ENCODE measurements at places on chromosomes 1 and 21.

DNA sequence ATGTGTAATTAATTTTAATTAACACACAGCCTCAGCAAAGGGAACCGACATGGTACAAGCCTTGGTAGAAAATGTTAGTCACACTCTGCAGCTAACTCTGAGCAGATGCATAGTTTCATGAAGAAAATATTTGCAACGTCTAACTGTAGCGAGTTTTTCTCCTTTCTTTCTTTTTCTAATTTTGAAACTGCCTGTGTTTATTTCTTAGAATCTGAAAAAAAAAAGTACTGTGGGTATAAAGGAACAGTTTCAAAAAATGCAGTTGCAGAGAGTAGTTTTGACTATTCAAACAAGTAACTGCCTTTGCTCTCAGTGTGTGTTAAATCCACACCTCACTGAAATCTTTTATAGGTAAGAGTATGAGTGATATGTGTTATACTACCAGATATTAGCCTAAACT lies 149.9 kb upstream of the C1orf105 start:
- DNase-seq: no peak

- DNase-seq: peak; percentile 57
These were observed 5.4 kb upstream of the NFIA start for GRCh38 chr1:61076728-61077675.

DNA sequence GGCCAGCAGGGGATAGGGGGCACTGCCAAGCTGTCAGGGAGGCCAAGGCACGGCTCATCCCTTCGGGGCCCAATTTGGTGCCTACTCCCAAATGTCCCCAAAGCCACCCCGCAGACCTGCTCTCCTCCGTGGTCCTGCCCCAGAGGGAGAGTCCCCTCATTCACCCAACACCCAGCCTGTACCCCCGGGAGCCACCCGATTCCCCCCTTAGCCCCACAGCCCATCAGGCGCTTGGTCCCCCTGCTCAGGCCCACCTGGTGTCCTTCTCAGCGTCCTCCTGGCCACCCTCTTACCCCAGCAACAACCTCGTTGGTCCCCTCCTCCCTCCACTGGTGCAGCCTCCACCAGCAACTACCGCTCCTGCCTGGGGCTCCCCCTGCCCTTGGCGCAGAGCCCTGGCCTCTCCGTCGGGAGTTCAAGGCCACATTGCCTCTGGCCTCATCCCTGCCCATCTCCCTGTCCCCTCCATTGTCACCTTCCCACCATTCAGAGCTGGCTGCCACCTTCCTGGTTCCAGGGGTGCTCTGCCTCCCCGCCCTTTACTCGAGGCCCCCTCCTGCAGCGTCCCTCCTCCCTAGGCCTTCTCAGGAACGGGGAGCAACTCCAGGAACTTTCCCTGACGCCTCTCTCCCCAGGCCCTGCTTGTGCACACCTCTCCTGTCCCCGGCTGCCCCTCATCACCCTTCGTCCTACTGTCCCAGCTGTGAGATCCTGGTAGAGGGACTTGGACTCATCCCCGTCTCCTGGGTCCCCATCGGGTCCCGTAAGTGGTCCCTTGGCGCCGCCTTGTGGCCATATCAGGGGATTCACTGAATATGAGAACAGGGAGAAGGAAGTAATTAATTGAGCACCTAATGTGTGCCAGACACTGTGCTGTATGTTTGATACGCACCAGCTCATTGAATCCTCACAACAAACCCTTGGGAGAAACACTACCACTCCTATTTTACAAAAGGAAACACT lies 73.9 kb downstream of the RAP1GAP start:
- no peak for DNase-seq

- no peak for DNase-seq
These were observed 11.8 kb upstream of the PAX7 start for GRCh38 chr1:18618546-18619466.

- no peak for DNase-seq
These were observed 95.4 kb downstream of the AHCTF1 start for GRCh38 chr1:246836209-246836966.

- DNase-seq: no peak
These were observed 74.1 kb upstream of the JUN start for GRCh38 chr1:58857680-58858673.

DNA sequence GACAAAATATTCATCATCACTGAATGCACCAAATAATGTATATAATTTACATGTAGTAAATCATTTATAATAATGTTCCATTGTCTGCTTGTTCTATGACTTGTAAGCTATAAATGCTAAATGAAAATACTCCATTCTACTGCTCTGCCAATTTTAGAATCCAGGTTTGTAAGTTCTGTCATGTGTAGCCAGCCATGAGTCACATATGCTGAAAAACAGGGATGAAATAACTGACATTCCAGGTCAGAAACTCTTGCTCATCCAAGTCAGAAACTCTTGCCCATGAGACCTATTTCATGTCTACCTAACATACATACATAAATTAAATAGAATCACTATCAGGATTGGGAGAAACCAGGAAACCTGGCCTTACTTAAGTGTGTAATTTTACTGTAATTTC lies 95.6 kb downstream of the ASH1L start:
- no peak for DNase-seq

DNA sequence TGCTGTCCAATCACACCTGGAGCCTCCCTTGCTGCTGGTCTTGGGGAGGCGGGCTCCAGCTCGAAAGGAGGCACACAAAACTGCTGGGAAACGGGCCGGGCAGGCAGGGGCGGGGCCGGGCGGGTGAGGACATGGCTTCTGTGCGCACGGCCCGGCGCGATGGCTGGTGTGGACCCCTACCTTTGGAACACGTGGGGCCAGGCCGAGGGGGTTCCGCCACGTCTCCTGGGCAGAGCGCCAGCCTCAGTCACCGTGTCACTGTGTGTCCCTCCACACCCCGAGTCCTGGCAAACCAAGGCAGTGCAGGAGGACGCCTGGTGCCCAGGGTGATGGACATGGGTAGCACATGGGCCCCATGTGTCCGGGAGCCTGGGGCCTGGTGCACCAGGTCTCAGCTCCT lies 42.0 kb upstream of the ADARB1 start:
- DNase-seq: no peak

GRCh38 chr21:18950045-18950740 lies 546.6 kb upstream of the TMPRSS15 start:
- DNase-seq: no peak

DNA sequence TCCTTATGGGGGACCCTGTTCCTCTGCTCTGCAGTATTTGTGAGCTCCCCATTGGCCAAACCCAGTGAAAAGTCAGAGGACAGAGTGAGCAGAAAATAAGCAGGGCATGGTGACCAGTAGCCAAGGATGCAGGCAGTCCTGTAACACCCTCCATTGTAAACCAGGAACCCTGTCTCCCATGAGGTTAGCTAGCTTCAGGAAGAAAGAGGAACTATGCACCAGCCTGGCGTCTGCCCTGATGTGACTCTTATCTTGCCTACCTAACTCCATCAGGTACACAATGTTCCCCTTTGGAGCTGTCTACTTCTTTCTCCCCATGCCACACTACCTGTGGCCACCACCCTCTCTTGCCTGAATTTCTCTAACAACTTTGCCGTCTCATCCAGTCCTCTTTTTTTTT lies 119.2 kb downstream of the LRIG2 start:
- no peak for DNase-seq

- DNase-seq: no peak
These were observed 510 bp upstream of the IL10RB start for GRCh38 chr21:33265664-33266049.

- no peak for DNase-seq
These were observed 45.4 kb downstream of the TNFSF18 start for GRCh38 chr1:173005196-173005864.

- DNase-seq: no peak
These were observed 79.4 kb downstream of the TGFB2 start for GRCh38 chr1:218424502-218424901.

DNA sequence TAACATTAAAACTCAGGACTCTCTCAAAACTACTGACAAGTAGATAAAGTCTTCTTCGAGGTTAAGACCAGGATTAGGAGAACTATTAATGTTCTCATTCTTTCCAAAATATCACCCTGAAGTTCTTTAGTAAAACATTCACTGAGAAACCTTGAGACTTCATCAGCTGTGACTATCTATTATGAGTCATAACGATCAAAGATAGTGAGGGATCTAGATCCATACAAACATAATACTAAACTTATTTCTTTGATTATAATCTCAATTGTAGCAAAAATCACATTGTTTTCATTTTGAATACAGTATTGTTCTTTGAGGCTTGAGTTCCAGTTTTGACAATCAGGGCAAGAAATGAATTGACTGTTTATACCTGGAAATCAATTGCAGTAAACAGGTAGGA lies 11.1 kb downstream of the PYHIN1 start:
- no peak for DNase-seq

GRCh38 chr1:15418806-15419515 lies 9.3 kb downstream of the EFHD2 start:
- DNase-seq: no peak

- DNase-seq: no peak
These were observed 58.8 kb upstream of the KCTD3 start for GRCh38 chr1:215508311-215508710.

DNA sequence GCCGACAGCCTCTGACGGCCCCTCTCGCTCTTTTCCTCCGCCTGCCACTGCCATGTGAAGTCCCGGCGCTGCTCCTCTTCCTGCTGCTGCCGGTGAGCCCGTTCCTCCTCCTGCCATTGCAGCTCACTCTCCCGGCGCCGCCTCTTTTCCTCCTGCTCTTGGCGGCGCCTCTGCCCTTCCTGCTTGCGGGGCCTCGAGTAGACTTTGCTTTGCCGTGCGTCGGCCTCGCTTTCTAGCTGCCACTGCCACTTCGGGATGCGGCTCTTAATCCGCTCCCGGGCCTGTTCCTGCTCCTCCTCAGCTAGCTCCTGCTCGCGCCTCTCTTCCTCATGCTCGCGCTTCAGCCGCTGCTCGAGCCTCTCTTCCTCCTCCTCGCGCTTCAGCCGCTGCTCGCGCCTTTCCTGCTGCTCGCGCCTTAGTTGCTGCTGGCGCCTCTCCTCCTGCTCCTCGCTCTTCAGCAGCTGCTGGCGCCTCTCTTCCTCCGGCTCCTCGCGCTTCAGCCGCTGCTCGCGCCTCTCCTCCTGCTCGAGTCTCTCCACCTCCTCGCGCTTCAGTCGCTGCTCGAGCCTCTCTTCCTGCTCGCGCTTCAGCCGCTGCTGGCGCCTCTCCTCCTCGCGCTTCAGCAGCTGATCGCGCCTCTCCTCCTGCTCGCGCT lies 4.3 kb downstream of the TCHH start:
- DNase-seq: no peak

- DNase-seq: no peak
These were observed 32.0 kb downstream of the SLC45A1 start for GRCh38 chr1:8349961-8350360.

GRCh38 chr1:78387201-78387600 lies 103.6 kb upstream of the PTGFR start:
- DNase-seq: no peak

DNA sequence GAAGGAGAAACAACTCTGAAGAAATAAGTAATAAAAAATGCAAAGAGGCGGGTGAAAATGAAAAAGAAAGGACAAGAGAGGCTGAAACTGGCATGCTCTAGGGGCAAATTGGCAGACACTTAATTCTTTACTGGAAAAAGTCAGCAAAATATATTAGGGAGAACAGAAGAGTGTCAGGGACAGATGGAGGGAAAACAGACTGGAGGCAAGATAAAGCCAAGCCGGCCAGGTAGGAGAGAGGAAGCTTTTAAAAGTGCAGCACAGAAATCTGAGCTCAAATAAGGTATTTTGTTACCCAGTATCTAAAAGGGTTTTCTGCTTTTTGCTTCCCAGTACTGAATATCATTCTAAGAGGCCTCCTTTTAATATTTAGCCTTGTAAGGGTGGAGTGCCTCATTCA lies 339.3 kb downstream of the PAPPA2 start:
- no peak for DNase-seq

GRCh38 chr1:53934170-53934765 lies 11.2 kb downstream of the IFT25 start:
- DNase-seq: no peak

DNA sequence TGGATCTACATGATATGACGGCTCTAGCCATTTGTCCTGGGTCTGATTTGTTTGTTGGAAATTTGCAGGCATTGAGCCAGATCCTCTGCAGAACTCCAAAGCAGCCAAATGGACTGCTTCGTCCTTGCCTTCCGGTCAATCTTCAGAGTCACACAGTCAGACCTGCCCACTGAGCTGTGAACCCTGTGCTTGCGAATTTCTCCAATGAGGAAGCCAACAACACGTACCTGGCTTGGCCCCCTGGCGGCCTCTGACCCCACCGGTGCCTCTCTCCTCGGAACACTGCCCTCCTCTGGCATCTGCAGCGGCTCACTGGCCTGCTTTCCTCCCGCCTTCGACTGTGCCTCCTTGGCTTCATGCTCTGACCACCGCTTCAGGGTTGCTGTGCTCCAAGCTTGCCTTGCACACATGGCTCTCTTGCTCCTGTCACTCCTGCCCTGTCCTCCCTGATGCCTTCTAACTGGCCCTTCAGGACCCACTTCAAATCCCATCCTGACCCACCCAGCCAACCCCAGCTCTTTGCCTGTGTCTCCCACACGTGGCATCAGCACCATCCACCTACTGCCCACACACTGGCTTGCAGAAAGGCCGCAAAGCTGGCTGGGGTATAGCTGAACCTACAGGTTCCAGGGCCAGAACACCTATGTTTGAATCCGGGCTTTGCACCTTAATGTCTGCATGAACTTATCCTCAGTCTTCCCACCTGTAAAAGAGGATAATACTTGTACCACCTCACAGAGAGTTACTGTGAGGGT lies 128.2 kb downstream of the KCNN3 start:
- no peak for DNase-seq

- no peak for DNase-seq
These were observed 43.0 kb downstream of the EVA1C start for GRCh38 chr21:32455548-32455947.

DNA sequence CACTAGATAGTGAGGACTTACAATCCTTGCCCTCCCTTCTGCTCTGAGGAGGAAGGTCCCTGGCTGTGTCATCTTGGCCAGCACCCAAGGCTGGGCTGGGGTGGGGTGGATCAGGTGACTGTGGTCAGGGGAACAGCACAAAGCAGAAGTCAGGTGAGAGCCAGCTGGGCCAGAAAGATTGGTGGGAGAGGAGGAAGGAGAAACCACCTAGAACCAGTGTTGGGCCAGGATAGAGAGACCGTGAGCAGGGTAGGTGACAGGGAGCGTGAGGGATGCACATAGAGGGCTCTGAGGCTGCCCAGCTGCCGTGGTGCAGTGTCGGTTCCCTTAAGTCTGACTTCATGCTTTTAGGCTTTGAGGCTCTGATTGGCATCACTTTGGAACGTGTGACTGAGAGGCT lies 22.7 kb downstream of the NCF2 start:
- DNase-seq: no peak

DNA sequence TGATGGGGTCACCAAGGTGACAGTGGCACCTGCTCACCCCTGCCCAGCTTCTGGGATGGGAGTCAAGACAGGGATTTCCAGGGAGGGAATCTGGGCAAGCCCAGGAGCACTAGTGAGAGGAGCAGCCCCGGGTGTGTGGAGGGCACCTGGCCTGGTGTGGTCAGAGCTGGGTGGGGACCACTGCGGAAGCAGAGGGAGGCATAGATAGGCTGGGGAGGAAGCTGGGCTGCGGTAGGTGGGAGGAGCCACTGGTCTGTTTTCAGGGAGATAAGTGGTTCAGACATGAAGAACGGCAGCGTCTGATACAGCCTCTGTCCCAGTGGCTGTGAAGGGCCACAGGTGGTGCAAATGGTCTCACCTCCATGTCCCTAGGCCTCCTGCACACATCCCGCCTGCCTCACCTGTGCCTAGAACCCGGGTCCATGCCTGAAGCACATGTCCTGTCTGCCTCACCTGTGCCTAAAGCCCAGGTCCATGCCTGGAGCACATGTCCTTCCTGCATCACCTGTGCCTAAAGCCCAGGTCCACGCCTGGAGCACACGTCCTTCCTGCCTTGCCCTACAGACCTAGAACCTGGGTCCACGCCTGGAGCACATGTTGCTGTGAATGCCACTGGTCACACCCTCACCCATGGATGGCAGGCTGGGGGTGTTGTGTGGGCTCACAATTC lies 325.9 kb upstream of the AJAP1 start:
- DNase-seq: no peak
